ENCODE measurements at places on chromosomes 4 and X.

GRCh38 chr4:991451-992296 lies 1.5 kb downstream of the SLC26A1 start:
- no peak for DNase-seq

DNA sequence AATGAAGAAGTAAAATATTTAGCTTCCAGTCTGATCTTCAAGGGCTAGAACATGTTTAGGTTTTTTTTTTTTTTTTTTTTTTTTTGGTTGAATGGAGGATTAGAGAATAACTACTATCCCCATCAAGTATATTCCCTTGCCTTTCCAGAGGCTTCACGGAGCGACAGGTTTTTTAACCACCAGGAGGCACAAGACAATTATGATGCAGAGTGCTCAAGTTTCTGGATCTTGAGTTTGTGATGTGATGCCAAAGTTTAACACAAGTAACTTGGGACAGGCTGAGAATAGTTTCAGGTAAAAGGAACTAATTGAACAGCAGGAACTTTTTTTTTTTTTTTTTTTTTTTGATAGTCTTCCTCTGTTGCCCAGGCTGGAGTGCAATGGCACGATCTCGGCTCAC lies 30.3 kb downstream of the CCNI start:
- no peak for DNase-seq

DNA sequence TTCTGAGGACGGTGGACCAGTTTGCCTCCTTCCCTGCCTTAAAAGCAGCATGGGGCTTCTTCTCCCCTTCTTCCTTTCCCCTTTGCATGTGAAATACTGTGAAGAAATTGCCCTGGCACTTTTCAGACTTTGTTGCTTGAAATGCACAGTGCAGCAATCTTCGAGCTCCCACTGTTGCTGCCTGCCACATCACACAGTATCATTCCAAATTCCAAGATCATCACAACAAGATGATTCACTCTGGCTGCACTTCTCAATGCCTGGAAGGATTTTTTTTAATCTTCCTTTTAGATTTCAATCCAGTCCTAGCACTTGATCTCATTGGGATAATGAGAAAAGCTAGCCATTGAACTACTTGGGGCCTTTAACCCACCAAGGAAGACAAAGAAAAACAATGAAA lies 255.3 kb downstream of the RAPGEF2 start:
- no peak for DNase-seq

DNA sequence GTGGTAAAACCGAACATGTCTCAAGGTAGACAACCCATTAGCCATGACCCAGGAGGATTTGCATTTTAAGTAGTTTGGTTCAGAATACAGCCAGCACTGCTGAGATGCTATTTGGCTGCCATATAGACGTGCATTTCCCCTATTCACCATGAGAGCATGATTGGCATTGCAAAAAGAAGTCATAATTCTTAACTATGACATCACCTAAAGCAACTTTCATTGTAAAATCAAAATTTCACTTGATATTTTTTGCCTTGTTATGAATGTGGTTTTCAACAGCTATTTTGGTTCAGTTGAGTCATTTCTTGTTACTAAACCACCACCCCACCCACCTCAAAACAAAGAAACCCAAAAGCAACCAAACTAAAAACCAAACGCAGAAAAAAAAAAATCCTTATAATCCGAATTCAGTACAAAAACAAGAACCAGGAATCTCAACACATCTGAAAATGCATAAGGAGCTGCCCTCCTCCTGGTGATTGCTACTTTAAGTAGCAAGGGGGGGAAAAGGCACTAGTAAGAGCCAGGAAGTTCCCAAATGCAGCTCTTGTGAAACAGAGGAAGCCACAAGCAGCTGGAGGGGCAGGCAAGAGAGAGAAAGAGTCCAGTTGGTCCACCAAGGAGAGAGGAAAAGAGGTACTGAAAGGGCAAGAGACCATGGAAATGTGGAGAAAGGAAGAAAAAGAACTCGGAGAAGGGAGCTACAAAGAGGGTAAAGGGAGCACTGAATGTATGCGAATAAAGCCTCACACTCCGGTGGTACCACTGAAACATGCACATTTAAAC lies 3.1 kb downstream of the SLITRK4 start:
- DNase-seq: peak; percentile 37

DNA sequence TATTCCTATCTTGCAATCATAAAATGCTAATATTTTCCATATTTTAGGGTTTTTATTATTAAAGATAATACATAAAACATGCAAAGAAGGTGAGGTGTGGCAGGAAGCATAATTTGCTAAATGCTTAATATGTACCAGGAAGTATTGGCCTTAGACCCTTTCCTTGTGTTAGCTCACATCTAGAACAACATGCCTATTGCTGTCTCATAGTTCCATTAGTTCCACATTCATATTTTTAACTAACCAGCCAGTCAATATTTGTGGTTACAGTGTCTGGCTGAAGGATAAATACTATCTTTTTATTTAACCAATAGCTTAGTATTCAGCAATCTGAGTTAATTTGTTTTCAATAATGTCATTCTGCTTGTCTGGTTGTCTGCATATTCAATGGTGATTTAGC lies 432.6 kb downstream of the INPP4B start:
- no peak for DNase-seq

GRCh38 chr4:142959173-142959572 lies 113.1 kb upstream of the INPP4B start:
- DNase-seq: no peak

- DNase-seq: no peak
These were observed 62.7 kb upstream of the GPC4 start for GRCh38 chrX:133477986-133478385.

- no peak for DNase-seq
These were observed 7.2 kb downstream of the ARHGAP24 start for GRCh38 chr4:85482010-85482738.

DNA sequence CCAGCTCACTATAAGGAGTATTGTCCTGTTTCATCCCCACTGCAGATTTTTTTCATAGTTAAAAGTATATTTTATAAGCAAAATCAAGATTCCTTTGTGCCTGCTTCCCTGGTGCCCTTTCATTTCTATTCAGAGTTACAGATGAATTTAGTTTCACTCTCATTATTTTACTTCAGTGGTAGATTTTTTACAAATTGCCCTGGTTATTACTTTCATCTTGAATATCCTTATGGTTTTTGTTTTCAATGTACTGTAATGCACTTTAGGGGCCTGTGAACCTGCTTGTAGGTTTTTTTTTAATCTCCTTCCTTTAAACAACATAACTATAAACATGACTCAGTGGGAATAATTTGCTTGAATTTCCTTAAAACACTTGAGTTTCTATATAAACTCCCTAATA lies 126.8 kb downstream of the GPR143 start:
- DNase-seq: no peak

- no peak for DNase-seq
These were observed 134.9 kb downstream of the C4orf33 start for GRCh38 chr4:129230846-129231245.

DNA sequence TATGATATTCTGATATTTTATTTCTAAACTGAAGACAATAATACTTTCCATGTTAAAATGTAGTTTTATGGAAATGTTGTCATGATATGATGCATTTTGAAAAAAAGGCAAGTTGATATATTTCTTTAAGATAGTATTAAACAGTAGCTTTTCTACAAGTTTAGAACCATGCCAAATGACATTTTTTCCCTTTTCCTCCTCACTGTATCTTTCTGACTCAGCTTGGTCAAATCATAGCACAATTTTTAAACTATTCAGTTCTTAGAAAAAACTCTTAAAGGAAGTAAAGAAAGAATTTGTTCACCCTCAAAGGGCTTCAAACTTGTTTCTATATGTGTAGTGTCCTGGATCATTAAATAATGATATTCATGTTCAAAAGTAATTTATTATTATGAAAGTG lies 46.0 kb upstream of the GUCY1A1 start:
- DNase-seq: no peak

DNA sequence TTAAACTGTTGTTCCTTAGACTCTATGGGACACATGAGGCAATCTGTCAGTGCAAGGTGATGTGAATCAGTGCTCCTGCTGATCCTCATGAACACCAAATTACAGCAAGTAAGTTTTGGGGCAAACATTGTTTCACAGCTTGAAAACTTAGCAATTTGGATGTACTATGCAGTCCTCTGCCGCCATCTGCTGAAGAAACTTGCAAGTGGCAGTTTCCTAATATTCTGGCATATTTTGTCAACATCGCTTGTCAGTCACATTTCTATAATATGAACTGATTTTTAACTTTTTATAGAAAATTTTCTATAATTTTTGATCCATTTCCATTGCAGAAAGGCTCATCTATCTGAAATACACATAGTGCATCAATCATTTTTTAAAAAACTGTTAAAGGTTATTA lies 56.3 kb downstream of the ZAR1 start:
- no peak for DNase-seq

- no peak for DNase-seq
These were observed 590.7 kb upstream of the PITX2 start for GRCh38 chr4:111213531-111213930.

- no peak for DNase-seq
These were observed 399.1 kb downstream of the PPP1R2C start for GRCh38 chrX:42378857-42379256.

DNA sequence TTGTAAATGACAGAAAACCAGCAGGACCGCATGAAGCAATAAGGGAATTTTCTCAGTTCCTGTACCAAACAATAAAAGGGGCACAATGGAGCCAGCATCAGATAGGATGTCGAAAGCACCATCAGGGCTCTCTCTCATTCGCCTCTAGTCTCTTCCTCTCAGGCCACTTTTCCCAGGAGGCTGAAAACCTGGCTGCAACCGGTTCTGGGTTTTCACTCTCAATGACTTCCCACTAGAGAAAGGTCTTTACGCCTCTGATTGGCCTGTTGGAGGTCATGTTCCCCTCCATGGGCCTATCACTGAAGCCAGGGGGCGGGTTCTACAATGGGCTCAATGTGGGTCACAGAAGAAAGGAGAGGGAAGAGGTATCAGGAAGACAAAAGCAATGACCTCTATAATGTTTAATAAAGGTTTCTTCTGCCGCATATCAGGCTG lies 29.3 kb downstream of the ZNF827 start:
- no peak for DNase-seq

- DNase-seq: no peak
These were observed 68.1 kb downstream of the DIAPH2 start for GRCh38 chrX:96752781-96753180.

DNA sequence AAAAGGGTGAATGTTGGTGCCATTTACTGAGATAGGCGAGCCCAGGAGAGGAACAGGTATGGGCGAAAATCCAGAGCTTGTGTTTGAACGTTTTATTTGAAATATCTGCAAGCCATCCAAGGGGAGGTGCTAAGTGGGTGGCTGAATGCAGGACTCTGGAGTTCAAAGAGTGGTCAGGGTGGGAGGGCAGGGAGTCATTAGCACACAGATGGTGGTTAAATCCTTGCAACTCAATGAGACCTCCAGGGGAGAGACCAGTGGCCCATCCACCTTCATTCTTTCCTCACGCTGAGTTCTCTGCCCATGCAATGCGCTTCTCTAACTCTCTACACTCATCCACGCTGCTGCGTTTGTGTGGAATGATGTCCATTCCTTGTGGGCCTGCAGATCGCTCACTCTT lies 101.1 kb downstream of the VCX3B start:
- no peak for DNase-seq

GRCh38 chr4:17578482-17578891 lies 1.5 kb downstream of the LAP3 start:
- no peak for DNase-seq

DNA sequence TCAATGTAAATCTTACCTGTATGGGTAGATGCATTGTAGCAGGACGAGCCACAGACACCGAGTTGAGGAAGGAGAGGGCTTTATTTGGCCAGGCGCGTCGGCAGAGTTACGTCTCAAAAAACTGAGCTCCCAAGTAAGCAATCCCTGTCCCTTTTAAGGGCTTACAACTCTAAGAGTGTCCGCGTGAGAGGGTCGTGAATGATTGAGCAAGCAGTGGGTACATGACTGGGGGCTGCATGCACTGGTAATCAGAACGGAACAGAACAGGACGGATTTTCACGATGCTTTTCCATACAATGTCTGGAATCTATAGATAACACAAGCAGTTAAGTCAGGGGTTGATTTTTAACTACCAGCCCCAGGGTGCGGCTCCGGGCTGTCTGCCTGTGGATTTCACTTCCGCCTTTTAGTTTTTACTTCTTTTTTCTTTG lies 524.9 kb upstream of the HTR2C start:
- no peak for DNase-seq

GRCh38 chr4:90845777-90846176 lies 718.6 kb downstream of the CCSER1 start:
- no peak for DNase-seq

- DNase-seq: no peak
These were observed 586.6 kb downstream of the TLL1 start for GRCh38 chr4:166459621-166460020.

DNA sequence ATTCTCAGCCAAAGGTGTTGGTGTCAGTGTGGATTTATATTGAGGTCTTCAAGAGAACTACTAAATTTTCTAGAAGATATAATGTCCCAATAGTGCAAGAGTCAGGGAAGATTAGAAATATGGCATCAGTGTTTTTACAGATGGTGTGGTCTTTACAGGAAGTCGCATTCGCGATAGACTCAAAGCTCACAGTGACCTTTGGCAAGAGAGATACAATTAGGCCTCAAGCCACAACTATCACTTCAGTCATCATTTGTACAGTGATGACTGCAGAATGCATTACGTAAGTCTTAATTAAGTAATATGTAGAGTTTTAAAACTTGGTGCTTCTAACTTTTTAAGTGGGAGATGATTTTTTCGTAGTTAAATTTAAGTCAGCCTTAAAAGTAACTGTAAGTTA lies 237.2 kb upstream of the FSTL5 start:
- DNase-seq: peak; percentile 23

GRCh38 chr4:41400296-41400695 lies 137.7 kb upstream of the LIMCH1 start:
- DNase-seq: no peak

- DNase-seq: no peak
These were observed 40.9 kb downstream of the CPEB2 start for GRCh38 chr4:15043226-15043625.

GRCh38 chr4:17096692-17097091 lies 198.2 kb upstream of the LDB2 start:
- no peak for DNase-seq

GRCh38 chr4:100299046-100299840 lies 109.0 kb upstream of the DDIT4L start:
- no peak for DNase-seq

- DNase-seq: no peak
These were observed 20.3 kb upstream of the FAM9C start for GRCh38 chrX:13064599-13065143.

GRCh38 chrX:31506360-31506759 lies 434.5 kb upstream of the FTHL17 start:
- no peak for DNase-seq

GRCh38 chrX:2607113-2607512 lies 84.0 kb upstream of the CD99 start:
- DNase-seq: no peak
